Activated T-cell treated with anti-CD3 and anti-CD28 coated beads, Interleukin-2, amount 50 U/mL, for 48 hours (primary cell): ENCODE measurements at places on chromosomes 3 and 15.

DNA sequence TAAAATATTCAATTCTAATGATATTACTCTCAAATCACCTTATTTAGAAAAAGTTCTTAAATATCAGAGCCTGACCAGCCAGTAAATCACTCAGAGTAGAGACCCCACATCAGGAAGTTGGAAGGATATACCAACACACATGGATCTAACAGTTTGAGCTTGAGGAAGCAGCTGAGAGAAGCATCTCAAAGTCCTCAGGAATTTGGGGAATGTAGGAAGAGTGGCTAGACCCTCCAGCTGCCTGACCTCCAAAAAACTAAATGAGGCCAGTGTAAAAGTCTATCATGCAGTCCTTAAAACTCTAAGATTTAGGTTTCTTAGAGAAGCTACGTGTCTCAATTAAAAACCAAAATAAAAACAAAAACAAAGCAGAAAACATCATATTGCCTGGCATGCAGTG lies 55.4 kb downstream of the SETD2 start:
- no peak for DNase-seq

- no peak for DNase-seq
Measured at GRCh38 chr3:169347597-169347996, 315.9 kb downstream of the MECOM start.

GRCh38 chr15:72437650-72438316 lies 36.3 kb upstream of the ARIH1 start:
- no peak for DNase-seq

DNA sequence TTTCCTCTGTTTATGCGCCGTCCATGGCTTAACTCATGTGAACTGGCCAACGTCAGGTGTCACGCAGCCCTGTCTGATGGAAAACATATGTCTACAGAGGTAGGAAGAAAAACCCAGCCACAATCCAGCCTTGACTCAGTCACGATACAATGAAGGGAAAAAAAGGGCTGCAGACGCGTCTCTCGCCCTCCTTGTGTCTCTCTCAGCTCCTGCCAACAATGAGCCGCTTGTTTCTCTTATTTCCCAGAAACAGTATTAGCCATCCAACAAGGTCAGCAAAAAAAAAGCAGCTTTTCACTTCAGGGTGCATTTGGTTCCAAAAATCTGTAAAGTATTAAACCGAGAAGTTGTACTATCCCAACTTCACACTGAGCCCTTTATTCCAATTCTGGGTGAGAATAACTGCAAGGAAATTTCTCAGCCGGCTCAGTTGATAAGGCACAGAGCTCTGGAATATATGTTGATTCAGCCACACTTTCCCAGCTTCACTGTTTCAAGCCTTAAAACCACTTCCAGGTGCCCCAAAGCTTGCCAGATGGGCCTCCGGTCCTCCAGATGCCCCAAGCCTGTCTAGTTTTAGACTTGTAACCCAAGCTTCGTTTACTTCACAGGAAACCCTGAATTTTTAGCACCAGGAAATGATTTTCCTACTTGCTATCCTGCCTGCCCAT lies 79.4 kb downstream of the TM4SF4 start:
- DNase-seq = no peak

DNA sequence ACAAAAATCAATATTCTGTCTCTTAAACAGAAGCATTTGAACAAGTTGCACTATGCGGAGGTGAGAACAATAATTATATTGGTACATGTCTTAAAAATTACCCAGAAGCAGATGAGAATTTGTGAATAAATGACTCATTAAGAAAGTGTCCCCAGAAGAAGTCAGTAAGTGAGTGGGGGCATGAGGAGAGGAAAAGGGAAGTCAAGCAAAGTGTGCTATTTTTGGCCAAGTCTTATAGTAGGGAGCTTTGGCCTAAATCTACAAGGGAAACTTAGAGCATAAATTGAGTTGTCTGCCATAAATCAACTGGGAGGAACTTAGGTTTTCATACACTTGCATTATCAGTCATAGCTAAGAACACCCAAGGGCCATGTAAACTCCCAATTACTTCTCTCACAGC lies 86.9 kb upstream of the SATB1 start:
- no peak for DNase-seq

DNA sequence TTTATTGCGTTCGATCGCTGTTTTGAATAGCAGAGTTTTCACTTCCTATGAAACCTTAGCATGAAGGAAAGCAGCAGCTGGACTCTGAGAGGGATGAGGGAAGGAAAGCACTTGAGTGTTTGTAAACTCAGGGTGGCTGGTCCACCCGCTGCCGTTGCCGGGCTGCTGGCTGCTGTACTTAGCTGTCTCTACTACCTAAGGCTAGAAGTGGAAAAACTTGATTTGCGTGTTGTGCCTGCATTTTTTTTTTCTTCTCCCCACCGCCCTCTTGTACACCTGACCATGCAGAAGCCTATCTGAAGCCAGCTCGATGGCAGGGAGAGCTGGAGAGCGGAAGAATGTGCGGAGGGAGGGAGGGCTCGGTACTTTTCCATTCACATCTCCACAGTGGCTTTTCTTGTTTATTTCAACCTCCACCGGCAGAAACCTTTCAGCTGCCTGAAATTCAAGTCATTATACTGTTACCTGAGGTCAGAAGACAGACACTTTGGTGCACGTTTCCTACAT lies 4.8 kb upstream of the BCL6 start:
- no peak for DNase-seq

DNA sequence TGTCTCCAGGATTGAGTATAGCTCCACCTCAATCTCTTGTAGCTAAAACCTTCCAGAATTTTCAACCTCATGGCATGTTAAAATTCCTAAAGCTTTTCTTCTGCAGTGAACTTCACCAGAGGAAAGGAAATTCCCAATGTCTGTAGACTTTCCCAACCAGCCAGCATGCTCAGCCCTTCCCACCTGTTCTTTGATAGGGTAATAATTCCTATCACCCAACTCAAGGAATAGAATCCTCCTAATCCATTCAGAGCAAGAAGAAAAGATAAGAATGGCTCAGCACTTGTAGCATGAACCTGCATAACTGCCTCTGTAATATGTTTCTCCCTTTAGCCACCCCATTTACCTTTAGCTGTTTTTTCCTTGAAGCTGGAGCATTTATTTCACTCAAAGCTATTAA lies 301.8 kb upstream of the GADL1 start:
- no peak for DNase-seq

DNA sequence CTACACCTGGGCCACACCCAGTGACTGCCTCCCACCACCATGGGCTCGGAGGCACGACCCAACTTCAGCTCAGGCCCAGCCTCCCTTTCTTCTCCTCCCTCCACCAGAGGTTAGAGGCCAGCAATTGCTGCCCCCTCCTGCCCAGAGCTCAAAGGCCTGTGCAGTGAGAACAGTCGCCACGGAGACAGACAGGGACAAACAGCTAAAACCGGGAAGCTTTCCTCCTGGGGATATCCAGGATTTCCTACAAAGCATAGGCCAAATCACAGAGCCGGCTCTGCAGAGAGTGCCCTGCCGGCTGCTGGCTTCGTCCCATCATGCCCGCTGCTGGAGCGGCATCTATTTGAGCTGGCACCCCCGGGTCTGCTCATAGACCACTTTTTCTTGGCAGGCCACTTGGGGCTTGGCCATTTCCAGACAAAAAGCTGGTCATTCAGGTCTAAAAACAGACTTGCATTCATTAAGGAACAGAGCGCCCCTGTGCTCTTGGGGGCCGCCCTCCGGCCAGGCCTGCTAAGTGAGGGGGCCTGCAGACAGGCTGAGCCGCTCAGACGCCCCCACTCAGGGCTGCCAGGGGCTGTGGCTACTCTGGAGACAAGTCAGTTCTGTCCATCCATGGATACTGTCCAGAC lies 17.5 kb downstream of the GRAMD2A start:
- no peak for DNase-seq

DNA sequence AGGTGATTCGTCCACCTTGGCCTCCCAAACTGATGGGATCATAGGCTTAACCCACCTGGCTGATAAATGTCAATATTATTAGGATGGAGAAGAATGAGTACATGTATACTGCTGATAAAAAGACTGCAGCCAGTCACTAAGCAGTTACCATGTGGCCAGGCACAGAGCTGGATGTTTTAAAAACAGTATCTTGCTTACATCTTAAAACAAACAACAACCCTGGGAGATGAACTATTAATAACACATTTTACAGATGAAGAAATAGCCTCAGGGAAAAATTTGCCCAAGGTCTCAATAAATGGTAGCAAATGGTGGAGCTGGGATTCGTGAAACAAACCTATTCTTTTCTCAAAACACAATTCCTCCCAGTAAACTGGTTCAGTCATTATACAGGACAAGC lies 18.1 kb downstream of the IL17RD start:
- no peak for DNase-seq

DNA sequence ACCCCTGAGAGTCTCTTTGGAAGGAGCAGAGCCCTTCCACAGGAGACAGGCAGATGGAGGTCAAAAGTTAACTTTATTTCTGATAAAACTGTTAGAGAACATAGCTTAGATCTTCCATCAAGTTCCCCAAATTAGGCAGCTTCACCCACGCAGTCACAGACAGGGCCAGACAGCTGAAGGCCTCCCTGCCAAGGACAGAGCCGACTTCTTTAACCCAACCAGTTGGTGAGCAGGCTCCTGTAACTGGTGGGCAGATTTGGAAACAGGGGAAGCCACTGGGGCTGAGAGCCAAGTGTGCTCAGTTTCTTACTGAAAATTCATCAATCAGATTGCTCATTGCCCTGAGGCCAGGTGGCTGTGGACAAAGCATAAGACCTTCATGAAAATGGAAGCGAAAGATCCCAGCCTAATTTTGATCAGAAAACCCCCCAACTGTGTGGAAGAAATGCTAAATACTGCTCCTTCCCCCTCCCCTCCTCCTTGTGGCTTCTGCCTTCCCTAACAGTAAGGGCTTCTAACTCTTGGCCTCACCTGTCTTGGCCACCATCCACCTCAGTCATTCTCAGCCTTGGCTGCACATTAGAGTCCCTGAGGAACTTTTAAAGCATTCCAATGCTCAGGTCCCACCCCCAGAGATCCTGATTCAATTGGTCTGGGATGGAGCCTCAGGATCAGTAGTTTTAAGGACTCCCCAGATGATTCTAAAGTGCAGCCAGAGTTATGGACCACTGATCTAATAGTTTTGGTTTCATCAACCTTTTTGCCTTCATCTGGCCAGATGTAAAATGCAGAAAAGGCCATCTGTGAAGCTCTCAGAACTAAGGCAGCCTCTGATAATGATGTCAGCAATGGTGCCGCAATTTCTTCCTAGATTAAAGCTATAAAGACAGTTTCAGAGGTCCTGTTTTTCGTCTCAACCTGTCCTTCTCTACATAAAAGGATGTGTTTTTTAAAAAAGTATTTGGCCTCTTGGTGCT lies 11.5 kb downstream of the CLRN1 start:
- no peak for DNase-seq

- no peak for DNase-seq
Measured at GRCh38 chr3:168884353-168884903, 779.1 kb downstream of the MECOM start.

- no peak for DNase-seq
Measured at GRCh38 chr3:157493627-157494550, 9.3 kb downstream of the VEPH1 start.

- no peak for DNase-seq
Measured at GRCh38 chr15:64356710-64357040, 702 bp upstream of the CSNK1G1 start.

- DNase-seq = no peak
Measured at GRCh38 chr3:171351676-171352075, 108.5 kb downstream of the TNIK start.

GRCh38 chr3:66693461-66694031 lies 192.7 kb upstream of the LRIG1 start:
- DNase-seq = no peak

DNA sequence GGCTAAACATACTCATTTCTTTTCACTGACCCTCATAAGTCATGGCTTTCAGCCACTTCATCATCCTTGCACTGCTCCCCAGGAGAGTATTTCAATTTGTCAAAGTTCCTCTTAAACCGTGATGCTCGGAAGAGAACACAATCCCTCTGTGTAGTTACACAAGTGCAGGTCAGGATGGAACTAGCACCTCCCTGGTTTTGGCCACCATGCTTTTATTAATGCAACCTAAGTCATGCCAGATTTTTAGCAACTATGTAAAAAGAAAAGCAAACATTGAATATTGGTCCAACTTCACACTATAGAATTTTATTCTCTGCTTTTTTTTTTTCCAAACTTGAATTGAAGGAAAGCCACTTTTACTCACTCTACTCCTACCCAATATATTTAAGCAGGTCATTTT lies 45.2 kb downstream of the CNTN6 start:
- no peak for DNase-seq

- DNase-seq = no peak
Measured at GRCh38 chr3:179882292-179882691, 154.4 kb downstream of the PEX5L start.

- DNase-seq = peak; percentile 99
Measured at GRCh38 chr3:52455283-52456168, at the start of gene NISCH. NISCH (plus strand) TSS chr3:52455604; CDS start chr3:52455642, 38 bp downstream.

DNA sequence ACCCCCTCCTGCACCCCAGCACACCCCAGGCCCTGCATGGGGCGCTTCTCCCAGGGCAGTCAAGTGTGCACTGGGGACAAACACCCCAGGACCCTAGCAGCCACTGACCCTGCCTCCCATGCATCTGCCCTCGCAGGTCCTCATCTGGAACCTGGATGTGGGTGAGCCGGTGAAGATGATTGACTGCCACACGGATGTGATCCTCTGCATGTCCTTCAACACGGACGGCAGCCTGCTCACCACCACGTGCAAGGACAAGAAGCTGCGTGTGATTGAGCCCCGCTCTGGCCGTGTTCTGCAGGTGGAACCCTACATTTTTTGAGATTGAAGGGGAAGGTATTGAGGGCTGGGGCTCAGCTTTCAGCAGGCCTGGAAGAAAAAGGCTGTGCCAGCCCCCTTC lies 109.3 kb downstream of the ANP32A start:
- no peak for DNase-seq

GRCh38 chr3:168250415-168250861 lies 154.7 kb upstream of the GOLIM4 start:
- DNase-seq = no peak
